ENCODE measurements at places on chromosomes 13 and 19. TPM values are rescaled to one million over a fixed set of nuclear protein-coding genes. Genes with fewer than 3 reads are reported as not detected.

FLT1 gene
- total RNA-seq = 53.4 TPM

ATP8A2 gene
- total RNA-seq = 0.08 TPM

LCP1 gene
- 13.2 TPM for total RNA-seq

POSTN gene
- total RNA-seq = 109 TPM

OR4F17 gene
- not detected for total RNA-seq

ZNF569 gene
- total RNA-seq = 5.9 TPM

BCAM gene
- 86.8 TPM for total RNA-seq

DNA sequence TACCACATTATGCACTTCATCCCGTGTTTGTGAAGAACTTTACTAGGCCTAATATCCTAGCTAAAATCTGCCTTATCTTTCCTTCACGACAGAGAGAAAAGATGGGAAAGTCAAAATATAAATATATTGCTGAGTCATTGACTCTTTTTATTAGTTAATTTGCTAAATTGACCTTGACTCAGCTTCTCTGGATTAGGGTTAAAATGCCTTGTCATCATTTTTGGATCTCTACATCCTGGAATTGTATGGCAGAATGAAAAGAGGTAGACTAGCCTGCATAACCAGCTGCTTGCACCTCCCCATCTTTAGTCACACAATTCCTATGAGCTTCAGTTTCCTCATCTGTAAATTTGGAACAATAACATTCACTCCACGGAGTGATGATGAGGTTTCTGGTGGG lies 280.3 kb downstream of the DCT start:
- no peak for DNase-seq

GRCh38 chr13:108742701-108743451 lies 113.5 kb downstream of the MYO16 start:
- no peak for DNase-seq

GRCh38 chr13:113565526-113566226 lies 18.9 kb upstream of the TFDP1 start:
- peak; percentile 61 for DNase-seq

DNA sequence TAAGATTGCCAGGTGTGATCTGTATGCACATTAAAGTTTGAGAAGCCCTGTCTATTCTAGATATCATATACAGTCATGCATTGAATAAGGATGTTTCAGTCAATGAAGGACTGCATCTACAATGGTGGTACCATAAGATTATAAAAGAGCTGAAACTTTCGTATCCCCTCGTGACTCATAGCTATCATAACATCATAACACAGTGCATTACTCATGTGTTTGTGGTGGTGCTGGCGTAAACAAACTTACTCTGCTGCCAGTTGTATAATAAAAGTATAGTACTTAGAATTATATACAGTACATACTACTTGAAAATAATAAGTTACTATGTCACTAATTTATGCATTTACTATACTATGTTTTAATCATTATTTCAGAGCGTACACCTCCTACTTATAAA lies 489.3 kb downstream of the GPC6 start:
- DNase-seq = no peak

DNA sequence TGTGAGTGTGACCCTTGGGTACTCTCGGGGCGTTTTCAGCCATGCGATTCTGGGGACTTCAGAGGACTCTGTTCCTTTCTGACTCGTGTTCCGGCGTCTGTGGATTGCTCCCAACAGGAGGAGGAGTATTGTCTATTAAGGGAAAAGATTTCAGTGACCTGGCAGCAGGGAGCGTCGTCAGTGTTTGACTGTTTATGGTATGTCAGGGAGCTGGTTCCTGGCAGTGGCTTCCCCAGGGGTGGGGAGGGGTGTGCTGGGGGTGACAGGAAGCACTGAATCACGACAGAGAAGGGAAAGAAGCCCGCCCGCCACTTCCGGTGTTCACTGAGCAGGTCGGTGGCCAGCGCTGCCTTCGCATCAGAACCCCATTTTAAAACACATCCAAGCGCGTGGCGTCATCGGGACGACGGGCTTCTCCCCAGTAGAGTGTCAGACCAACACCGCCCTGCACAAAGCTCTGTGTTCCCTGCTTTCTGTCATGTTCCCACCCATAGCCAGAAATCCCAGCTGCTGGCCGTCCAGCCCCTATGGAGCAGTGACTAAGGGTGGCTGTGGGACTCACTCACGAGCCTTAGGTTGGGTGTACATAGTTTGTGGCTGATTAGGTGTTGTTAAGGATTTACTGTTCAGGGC lies 33.8 kb downstream of the COL4A2 start:
- peak; percentile 91 for DNase-seq

- DNase-seq = no peak
These were observed 420.1 kb downstream of the TBC1D4 start for GRCh38 chr13:75061909-75062308.

DNA sequence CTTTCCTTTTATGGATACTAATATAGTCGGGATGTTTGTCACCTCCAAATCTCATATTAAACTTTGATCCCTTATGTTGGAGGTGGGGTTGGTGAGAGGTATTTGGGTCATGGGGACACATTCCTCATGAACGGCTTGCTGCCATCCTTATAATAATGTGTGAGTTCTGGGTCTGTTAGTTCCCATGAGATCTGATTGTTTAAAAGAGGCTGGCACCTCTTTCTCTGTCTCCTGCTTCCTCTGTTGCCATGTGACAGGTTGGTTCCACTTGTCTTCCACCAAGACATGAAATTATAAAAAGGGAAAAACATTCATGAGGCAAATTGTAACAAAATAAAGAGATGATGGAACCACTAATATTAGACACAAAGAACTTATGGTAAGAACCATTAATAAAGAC lies 107.8 kb upstream of the ATXN8OS start:
- no peak for DNase-seq

DNA sequence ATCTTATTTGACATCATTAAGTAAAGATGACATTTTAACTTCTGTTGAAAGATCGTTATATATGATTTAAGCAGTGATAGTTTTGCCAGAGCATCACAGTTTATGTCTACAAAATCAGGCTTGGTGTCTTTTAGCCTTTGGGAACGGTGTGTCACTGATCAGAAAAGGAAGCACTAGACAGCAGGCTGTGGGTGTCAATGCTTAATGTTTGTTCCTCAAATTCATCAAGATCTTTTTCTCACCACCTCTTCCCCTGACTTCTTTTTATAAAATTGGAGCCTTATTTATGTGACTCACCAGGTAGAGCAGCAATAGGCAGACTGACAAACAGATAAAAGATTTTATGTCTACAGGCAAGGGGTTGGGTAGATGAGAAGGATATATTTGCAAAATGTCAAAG lies 1558.5 kb downstream of the EFNB2 start:
- no peak for DNase-seq

- DNase-seq = peak; percentile 93
These were observed at the start of gene ICAM1 for GRCh38 chr19:10270616-10271394. ICAM1 (plus strand) TSS chr19:10271120; CDS start chr19:10271160, 40 bp downstream.

GRCh38 chr19:8584965-8585893 lies 8.0 kb upstream of the MYO1F start:
- DNase-seq = no peak

DNA sequence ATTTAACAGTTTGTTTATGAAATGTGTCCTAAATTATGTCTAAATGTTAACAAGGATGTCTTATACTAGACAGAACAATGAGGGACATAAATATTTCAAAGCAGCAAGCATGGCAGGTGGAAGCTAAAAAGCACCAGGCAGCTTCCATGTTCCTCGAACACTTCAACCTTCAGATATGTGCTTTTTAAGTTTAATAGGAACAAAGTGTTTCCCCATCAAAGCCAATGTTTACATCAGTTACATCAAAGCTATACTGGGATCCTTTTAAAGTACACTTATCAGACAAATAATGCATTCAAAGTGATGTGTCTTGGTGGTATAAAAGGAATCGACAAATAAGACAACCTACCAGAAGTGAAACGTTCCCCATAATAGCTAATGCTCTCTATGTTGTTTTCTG lies 2841.1 kb upstream of the PCDH20 start:
- DNase-seq = no peak

GRCh38 chr13:39051157-39051556 lies 12.9 kb downstream of the NHLRC3 start:
- no peak for DNase-seq

- DNase-seq = peak; percentile 86
These were observed 30.0 kb downstream of the VAV1 start for GRCh38 chr19:6802336-6803035.

DNA sequence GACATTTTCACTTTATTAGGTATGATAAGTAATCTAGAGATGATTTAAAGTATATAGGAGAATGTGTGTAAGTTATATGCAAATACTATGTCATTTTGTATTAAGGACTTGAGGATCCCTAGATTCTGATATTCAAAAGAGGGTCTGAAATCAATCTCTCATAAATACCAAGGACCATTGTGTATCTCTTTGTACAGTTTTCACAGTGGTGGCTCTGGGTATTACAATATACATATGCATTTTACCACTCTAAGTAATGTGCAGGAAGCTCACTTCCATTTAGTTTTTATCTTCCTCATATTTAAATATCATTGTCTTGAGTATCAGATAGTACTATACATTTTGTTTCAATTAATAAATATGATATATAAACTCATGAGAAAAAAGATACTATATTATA lies 862.6 kb upstream of the PCDH20 start:
- DNase-seq = no peak

- DNase-seq = no peak
These were observed 316.0 kb downstream of the PCDH9 start for GRCh38 chr13:66914155-66914554.

- no peak for DNase-seq
These were observed at the start of gene CHST8 for GRCh38 chr19:33621811-33622504. CHST8 (plus strand) TSS chr19:33621953; CDS start chr19:33689262, 67,309 bp downstream.

DNA sequence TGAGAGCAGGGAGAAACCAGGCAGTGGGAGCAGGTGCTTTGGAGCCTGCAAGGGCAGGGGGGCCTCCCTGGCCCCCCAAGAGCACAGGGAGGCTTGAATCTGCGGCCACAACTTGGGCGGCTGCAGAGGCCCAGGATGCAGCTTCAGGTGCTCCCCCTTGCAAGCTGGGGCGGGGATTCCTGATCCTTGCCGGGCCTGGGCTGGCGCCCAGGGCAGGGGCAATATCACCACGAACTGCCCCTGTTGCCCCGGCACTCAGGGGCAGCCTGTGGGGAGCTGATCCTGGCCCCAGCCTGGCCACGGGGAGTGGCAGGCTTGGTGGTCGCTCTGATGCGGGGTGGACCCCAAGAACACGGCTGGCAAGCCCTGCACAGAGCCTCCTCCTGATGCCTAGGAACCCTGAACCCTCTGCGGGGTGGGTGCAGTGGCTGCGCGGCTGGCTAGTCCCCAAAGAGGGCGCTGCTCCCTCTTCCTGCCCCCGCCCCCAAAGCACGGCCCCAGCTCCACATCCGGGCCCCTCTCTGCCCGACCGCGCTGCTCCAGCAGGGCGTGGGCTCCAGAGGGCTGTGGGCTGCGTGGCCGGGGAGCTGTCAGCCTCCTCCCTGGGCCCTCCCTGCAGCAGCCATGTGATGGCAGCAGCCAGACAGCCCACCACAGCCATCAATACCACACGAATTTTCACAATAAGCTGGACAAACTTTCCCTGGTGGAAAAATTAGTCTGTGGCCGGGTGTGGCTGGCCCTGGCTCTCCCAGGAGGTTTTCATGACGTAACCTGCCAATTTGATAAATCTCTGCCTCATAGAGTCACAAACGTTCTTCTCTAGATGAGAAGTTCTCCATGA lies 21.0 kb downstream of the TNFSF9 start:
- DNase-seq = no peak

DNA sequence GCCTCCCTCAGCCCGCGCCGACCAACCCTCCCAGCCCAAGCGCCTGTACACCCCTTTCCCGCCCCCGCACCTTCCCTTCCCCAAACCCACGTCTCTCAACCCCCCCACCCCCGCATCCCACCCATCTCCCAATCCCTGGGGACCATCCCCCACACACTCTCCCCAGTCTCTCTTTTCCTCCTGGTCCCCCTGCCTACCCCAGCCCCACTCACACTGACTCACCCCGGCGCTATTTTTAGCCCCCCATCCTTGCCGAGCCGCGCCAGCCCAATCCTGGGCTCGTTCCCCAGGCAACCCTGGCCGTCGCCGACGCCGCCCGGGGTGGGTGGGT lies 11.7 kb downstream of the CIC start:
- peak; percentile 88 for DNase-seq
